ENCODE measurements at places on chromosomes 4 and X.
A peak's percentile ranks its signal among the peaks of the same experiment; 100 is the strongest.

- no peak for DNase-seq
Observed at GRCh38 chr4:98519268-98519977, 139.0 kb downstream of the TSPAN5 start.

GRCh38 chr4:48739560-48740019, 40.5 kb downstream of the FRYL start:
- DNase-seq, result no peak

- no peak for DNase-seq
Observed at GRCh38 chrX:3462166-3462508, 115.7 kb upstream of the MXRA5 start.

DNA sequence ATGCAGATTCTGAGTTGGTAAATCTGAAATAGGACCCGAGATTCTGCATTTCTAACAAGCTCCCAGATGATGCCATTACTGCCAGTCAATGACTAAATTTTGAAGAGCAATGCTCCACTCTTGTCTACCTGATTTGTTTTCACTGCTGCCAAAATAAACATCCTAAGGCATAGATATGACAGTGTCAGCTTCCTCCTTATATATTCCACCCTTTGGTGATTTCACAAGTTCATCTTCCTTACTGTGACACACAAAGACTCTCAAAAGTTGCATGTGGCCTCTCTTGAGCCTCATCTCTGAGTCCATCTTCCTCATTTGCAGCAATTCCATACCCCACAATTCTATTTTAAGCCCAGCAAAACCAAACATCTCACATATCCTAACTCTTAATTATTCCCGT, 110.9 kb downstream of the FBXW7 start:
- no peak for DNase-seq

DNA sequence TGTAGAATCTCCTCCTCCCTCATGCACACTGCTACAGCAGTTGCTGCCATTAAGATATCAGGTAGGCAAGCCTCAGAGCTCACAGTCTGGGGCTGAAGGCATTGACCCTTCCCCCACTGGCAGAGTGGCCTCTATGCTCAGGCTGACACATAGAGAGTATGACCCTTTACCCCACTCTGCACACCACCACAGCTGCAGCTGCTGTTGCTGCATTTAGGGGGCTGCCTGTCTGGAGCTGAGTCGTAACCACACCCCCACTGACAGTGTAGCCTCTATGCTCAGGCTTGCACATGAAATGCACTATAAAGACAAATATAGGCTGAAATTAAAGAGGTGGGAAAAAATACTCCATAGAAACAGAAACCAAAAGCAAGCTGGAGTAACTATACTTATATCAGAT, 289.3 kb upstream of the PABPC4L start:
- no peak for DNase-seq

DNA sequence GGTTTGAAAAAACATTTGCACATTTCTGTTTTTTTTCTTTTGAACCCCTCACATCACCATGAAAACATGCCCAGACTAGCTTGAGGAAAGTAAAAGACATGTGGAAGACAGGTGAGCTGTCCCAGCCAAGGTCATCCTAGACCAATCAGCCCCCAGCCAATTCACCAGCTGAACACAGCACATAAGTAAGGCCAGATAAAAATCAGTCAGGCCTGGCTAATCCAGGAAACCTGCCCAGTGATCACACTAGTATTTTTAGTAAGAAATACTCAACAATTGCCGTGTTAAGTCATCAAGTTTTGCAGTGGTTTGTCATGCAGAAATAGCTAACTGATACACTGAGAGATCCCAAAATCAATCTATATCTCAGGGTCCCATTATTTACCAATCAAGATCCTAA, 4.4 kb upstream of the SMR3A start:
- DNase-seq, result no peak

DNA sequence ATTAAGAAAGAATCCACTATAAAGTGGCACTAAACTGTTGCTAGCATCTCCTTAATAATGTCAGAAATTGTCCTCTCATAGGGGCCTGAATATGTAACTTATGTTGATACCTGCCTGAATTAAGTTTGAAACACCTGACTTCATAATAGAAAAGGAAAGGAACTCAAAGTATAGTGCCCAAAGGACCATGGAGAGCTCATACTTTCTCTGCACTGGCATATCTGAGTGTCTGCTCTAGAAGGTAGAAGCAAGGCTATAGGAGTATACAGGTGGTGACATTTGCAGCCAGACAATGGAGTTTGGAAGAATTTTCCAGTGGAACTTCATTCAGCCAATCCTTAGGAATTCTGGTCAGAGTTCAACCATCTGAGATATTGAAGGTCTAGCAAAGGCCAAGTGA, 988.9 kb downstream of the RAB28 start:
- DNase-seq, result no peak

GRCh38 chr4:113564493-113564892, 197.0 kb downstream of the CAMK2D start:
- no peak for DNase-seq

GRCh38 chr4:188329521-188329920, 190.3 kb downstream of the TRIML1 start:
- DNase-seq, result no peak

GRCh38 chrX:54980334-54980733, 13.7 kb downstream of the PFKFB1 start:
- no peak for DNase-seq

GRCh38 chr4:106548446-106549044, 180.0 kb upstream of the GIMD1 start:
- DNase-seq, result no peak

DNA sequence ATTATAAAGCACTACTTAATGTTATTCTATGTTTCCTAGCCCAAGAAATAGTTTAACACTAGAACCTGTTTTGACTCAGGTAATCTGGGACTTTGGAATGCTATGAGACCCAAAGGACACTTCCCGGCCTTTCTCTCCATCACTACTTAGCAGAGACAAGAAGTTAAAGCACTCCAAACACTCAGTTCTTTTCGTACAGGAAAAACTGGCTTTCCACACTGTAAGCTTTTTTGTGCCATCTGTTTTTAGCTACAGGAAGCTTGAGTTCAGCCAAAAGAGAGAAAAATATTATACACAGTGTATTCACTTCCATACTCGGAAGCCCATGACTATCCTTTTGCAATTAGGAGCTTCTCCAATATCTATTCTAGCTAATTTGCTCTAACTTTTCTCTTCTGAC, 7.9 kb upstream of the FGF13 start:
- no peak for DNase-seq

DNA sequence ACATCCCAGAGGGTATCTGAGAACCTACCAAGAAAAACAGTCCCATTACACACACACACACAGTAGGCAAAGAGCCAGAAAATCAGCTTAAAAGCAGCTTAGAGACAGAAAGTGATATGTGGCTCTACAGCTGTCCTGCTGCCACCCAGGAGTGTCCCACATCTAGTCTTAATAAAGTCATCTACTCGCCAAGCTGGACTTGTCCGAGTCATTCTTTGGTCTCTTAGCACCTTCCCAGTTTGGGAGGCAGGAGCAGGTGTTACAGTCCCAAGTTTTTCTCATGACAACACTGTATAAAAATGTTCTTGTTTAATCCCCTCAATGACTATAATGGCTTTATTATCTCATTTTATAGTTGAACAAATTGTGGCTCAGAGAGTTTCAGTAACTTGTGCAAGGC, 252.5 kb upstream of the CASK start:
- no peak for DNase-seq

- DNase-seq, result no peak
Observed at GRCh38 chr4:157898836-157899605, 273.8 kb downstream of the GASK1B start.

DNA sequence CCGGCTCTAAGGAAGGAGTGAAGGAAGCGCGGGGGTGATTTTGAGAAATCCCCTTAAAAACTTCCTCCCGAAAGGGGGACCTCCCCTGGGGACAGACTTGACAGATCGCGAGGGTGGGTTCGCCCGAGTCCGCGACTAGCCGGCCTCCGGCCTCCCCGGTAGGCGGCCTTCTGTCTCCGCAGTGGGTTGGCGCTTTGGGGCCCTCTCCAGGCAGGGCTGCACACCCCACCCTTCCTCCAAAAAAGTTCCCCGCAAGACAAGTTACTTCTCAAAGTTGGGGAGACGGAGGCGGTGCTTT, 24.8 kb downstream of the HOPX start:
- DNase-seq, result peak; percentile 27

GRCh38 chr4:121514443-121514842, 133.6 kb upstream of the QRFPR start:
- DNase-seq, result no peak

DNA sequence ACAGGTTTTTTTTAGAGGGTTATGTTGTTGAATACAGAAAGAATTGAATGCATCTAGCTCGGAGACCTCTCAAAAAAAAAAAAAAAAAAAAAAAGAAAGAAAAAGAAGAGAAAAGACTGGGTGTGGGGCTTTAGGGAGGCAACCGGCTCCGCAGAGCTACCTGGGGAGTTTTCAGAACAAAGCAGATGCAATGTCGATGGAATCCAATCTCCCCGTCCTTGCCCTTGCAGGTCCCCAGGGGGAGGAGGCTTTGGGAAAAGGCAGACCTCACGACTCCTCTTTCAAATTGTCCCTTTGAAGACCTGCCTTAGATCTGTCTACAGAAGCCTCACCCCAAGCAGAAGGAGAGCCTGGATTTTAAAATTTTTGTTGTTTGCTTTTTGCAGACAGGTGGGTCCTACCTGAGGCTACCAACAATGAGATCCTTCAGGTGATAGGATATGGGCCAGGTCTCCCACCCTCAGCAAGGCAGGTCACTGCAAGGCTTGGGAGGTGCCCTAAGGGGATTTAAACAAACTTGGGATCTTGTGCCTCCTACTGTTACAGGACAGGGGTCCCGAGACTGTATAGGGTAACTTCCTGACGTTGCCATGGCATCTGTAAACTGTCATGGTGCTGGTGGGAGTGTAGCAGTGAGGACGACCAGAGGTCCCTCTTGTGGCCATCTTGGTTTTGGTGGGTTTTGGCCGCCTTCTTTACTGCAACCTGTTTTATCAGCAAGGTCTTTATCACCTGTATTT, 75.2 kb upstream of the PRKX start:
- DNase-seq, result no peak

- no peak for DNase-seq
Observed at GRCh38 chr4:85953651-85954018, 406.2 kb downstream of the MAPK10 start.

- DNase-seq, result no peak
Observed at GRCh38 chr4:102683881-102684609, 76.7 kb downstream of the MANBA start.

- DNase-seq, result no peak
Observed at GRCh38 chrX:1430451-1430850, 22.3 kb downstream of the ASMTL start.

- DNase-seq, result no peak
Observed at GRCh38 chrX:82775426-82775825, 732.7 kb upstream of the POU3F4 start.

GRCh38 chrX:37755025-37755424, 24.8 kb upstream of the CYBB start:
- DNase-seq, result no peak

- no peak for DNase-seq
Observed at GRCh38 chr4:10161840-10162239, 45.2 kb upstream of the WDR1 start.

GRCh38 chrX:101206471-101206870, 13.1 kb upstream of the DRP2 start:
- no peak for DNase-seq

DNA sequence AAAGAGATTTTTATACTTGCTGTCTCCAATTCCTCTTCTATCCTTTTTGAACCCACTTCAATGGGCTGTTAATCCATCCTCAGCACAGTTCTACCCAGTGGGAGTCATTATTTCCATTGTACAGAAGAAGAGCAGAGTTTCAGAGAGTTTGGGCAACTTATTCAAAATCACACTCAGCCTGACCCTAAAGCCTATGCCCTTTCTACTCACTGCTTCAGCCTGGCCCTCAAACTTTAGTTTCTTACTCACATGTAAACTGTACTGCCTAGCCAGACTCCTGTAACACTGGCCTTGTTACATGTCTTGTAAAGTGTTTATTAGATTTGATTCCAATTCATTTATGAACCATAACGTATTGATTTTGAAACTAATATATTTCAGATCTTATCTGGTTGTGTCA, 25.1 kb upstream of the USO1 start:
- no peak for DNase-seq

GRCh38 chrX:119015407-119016237, 41.2 kb downstream of the LONRF3 start:
- DNase-seq, result no peak

DNA sequence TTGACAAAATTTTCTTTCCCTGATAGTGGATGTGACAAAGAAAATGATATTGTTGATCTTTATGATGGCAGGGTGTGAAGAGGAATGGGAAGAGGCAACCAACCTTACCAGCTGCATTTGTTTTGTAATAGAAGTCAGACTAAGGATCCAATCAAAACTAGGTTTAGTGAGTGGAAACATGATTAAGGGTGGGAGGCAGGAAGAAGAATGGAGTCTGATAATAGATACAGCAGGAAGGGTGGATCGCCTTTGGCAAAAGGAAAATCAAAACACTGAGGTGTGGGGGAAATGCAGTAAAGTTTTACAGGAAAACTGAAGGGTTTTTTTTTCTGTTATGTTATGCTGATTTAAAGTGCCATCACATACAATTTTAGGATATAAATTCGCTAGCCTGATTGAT, 3.4 kb downstream of the CLIC2 start:
- no peak for DNase-seq

GRCh38 chrX:25202827-25203226, 187.1 kb upstream of the ARX start:
- no peak for DNase-seq

DNA sequence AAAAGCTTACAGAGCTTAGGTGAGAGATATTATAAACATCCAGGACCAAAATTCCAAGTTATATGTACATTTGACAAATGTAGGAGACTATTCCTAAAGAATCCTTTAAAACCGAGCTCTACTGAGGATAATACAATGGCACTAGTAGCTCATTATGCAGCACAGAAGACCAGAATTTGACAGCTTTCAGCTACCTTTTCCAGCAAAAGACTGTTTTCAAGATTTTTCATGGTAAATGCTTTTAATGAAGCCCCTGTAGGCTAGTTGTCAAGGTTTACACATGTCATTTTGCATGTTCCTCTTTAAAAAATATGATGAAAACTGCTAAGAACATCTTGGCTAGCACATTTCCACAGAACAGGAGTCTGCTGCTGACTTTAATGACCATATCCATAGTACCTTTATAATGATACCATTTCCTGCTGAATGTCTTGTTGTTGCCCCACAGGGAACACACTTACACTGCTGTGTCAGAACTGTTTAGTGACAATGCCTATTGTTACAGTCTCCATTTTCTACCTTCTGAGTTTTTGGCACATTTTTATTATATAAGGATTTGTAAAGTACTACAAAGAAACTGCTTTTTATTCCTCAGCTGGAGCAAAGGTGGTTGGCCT, 1382.3 kb downstream of the RAPGEF2 start:
- DNase-seq, result no peak

- DNase-seq, result no peak
Observed at GRCh38 chr4:43716721-43717395, 731.8 kb downstream of the KCTD8 start.

GRCh38 chr4:169359961-169360360, 89.2 kb upstream of the SH3RF1 start:
- no peak for DNase-seq

- DNase-seq, result no peak
Observed at GRCh38 chr4:128068918-128069317, 7.8 kb downstream of the LARP1B start.

- DNase-seq, result no peak
Observed at GRCh38 chr4:129326571-129327460, 230.9 kb downstream of the C4orf33 start.
